ENCODE measurements at places on chromosomes 6 and 20.

- DNase-seq = no peak
These were observed 2.4 kb upstream of the ZFP64 start for GRCh38 chr20:52193886-52194545.

GRCh38 chr6:45728674-45729073 lies 287.0 kb downstream of the CLIC5 start:
- no peak for DNase-seq

- DNase-seq = no peak
These were observed 70.4 kb downstream of the PLCB4 start for GRCh38 chr20:9139106-9139833.

- DNase-seq = no peak
These were observed 169.5 kb downstream of the FRK start for GRCh38 chr6:115891111-115891669.

DNA sequence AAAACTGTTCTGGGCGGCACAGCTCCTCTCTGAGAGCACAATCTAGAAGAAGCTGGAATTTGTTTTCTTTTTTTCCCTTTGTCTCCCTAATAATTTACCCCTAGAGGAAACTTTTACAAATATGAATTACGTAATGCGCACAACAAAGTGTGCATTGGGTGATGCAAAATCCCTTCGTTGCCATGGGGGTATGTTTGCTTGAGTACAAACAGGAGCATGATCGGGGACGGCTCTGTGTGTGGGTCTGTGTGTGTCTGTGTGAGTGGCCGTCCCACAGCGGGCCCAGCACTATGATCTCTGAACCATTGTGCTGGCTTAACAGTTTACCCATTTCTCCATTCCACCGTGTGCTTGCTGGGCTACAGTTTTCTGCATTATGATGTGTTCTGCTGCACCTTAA lies 278.2 kb downstream of the CDC5L start:
- DNase-seq = no peak

GRCh38 chr6:134146268-134147033 lies 94.0 kb upstream of the SLC2A12 start:
- DNase-seq = no peak

DNA sequence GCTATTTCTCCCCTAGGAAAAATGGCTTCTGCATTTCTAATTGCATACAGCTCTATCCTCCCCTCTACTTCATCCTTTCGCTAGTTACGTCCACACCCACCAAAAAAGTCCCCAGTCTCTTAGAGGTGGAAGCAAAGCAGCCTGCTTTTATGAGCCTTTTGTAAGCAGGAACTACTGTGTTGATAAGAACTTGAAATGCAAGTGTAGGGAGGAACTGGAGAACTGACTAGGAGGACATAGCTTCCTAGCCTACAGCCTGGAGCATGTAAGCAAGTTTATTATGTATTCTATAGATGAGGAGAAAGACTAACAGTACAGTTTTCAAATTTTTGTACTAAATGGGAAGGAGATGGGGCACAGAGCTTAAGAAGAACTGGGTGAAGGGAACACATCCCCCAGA lies 10.3 kb downstream of the ARHGAP18 start:
- DNase-seq = no peak

DNA sequence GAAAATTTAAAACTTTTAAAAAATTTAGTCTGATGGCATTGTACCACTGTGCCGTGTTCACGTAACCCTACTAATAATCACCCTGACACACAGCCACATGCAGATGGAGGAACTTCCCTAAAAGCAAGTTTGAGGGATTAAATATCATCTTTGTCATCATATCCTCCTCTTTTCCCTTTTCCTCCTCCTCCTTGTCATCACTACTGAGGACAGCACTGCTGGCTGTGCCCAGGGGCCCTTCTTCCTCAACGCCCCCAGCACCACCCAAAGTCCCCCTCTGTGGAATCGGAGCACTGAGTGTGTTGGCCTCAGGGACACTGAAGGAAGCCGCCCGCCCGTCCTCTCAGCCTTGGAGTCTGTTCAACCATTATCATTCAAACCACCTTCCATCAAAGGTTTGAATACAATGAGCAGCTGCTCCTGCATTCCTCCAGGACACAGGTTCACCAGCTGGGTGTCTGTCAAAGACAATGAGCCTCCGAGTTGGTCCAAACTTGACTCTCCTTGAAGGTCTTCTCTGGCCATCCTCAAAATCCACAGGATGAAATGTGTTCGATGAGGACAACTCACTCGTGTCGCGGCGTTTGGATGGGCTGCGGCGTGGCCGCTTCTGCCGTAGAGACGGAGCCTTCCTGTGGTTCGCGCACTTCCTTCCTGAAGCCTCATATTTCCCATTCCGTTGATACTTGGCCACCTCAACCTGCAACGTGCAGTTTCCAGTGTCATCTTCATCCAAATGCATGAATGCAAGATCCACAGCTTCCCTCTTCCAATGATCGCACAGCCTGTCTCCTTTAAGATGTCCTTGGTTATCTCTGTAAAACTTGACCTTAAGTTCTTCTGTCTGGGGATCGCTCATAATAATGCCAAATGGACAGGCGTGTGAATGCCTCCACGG lies 23.3 kb downstream of the NQO2 start:
- no peak for DNase-seq

Measured in T follicular helper cell (primary cell).